ENCODE measurements at places on chromosomes 5 and 9.
A peak's percentile ranks its signal among the peaks of the same experiment; 100 is the strongest.

- peak; percentile 91 for DNase-seq
Measured at GRCh38 chr9:124774129-124774978, 2.6 kb upstream of the OLFML2A start.

DNA sequence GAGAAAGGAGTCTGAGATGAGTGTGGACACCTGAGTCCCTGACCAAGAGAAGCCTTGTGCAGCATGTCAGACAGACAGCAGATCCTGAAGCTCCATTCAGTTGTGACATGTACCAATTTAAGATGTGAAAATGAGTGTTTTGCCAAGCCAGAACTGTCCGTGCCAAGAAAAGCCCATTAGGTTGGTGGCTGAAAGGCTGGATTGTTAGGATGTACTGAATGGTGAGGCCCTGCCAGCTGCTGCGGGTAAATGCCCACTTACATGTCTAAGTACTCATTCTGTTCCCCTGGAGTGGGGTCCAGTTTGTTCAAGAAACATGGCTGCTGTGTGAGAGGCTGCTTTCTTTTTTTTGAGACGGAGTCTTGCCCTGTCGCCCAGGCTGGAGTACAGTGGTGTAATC lies 14.6 kb downstream of the DAPK1 start:
- DNase-seq, result no peak

DNA sequence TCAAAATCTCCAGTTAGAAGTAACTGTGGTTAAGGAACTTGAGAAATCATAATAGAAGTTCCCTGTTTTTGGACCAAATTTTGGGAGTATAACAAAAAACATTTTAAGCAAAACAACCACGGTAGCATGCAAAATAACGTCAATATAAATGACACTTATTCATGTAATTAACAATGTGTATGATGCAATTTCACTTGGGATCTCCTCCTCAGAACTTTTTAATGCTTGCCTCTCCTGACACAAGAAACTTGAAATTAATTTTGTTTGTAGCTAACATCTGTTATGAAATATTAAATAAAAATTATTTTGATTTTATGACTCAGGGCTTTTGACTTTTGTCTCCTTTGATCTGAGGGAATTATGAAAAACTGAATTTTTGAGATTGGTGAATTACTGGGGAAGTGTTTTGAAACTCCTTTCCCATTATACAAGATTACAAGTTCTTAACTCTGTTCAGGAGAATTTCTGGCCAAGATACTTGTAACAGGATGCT lies 149.7 kb downstream of the ATP10B start:
- DNase-seq, result no peak

DNA sequence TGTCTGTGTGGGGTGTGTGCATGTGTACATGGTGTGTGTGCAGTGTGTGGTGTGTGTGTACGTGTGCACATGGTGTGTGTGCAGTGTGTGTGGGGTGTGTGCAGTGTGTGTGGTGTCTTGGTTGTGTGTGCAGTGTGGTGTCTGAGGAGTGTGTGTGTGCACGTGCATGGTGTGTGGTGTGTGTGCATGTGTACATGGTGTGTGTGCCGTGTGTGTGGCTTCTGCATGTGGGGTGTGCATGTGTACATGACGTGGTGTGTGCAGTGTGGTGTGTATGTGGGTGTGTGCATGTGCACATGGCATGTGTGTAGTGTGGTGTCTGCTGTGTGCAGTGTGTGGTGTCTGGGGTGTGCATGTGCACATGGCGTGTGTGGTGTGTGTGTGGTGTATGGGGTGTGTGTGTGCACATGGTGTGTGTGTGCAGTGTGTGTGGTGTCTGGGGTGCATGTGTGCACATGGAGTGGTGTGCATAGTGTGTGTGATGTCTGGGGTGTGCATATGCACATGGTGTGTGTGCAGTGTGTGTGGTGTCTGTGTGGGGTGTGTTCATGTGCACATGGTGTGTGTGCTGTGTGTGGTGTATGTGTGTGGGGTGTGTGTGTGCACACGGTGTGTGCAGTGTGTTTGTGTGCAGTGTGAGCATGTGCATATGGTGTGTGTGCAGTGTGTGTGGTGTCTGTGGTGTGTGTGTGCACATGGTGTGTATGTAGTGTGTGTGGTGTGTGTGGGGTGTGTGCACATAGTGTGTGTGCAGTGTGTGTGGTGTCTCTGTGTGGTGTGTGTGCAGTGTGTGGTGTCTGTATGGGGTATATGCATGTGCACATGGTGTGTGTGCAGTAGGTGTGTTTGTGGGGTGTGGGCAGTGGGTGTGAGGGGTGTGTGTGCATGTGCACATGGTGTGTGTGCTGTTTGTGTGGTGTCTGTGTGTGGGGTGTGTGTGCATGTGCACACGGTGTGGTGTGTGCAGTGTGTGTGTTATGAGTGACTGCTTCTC lies 40.6 kb upstream of the ZNG1F start:
- no peak for DNase-seq

- peak; percentile 75 for DNase-seq
Measured at GRCh38 chr9:132372177-132373095, 17.6 kb upstream of the SETX start.

Measured in hematopoietic multipotent progenitor cell treated with erythropoietin and hydrocortisone succinate and interleukin-3 and kit ligand, for 6 days (in vitro differentiated cells).